Activated naive CD4-positive, alpha-beta T cell treated with anti-CD3 and anti-CD28 coated beads, Interleukin-2, amount 10 ng/mL, durations not matched to agents 5 hours and 36 hours (primary cell): ENCODE measurements at places on chromosomes 12 and 14. TPM values are rescaled to one million over a fixed set of nuclear protein-coding genes. Genes with fewer than 3 reads are reported as not detected.

Gene GPD1
- total RNA-seq, result 0.20 TPM

Gene MBD6
- 82.2 TPM for total RNA-seq

Gene PTHLH
- total RNA-seq, result not detected

Gene OR6C75
- not detected for total RNA-seq

Gene C12orf56
- 0.13 TPM for total RNA-seq

Gene KRT78
- not detected for total RNA-seq

Gene TROAP
- 61.7 TPM for total RNA-seq

Gene CCDC175
- total RNA-seq, result not detected

Gene INHBC
- total RNA-seq, result not detected
